ENCODE measurements at places on chromosomes 3 and 15.
A peak's percentile ranks its signal among the peaks of the same experiment; 100 is the strongest.

DNA sequence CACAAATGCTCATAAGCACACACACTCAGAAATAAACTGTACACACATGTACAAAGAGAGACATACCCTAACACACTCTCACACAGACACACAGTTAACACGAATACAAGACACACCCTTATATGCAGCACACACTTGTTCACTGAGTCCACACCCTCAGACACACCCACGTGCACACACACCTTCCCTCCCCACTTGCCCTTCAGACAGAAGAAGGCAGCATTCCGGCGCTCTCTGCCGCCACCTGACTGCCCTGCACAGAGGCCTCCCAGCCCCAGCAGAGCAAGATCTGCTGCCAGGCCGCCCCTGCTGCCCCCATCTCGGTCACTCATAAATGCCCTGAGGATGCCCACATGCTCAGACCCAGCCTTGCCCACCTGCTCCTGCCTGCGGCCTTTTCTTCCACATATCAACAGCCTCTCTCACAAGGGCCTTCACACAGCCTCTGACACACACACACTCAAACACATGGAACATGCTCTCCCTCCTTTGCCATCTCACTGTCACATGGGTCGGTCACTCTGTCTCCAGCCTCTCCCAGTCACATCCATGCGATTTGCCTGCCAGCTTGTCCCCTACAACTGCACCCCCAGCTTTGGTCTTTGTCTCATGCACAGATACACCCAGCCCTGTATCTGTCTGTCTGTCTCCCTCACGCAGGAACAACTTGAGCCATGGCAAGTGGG lies 71.1 kb downstream of the EPHB3 start:
- DNase-seq: no peak

- DNase-seq: peak; percentile 18
Measured at GRCh38 chr15:74302821-74303359, 64.6 kb downstream of the CYP11A1 start.

GRCh38 chr15:81002331-81003096 lies 1.8 kb downstream of the TLNRD1 start:
- peak; percentile 39 for DNase-seq

GRCh38 chr3:153970047-153970446 lies 151.1 kb upstream of the ARHGEF26 start:
- no peak for DNase-seq

GRCh38 chr15:99440551-99441443 lies 125.0 kb upstream of the MEF2A start:
- no peak for DNase-seq

DNA sequence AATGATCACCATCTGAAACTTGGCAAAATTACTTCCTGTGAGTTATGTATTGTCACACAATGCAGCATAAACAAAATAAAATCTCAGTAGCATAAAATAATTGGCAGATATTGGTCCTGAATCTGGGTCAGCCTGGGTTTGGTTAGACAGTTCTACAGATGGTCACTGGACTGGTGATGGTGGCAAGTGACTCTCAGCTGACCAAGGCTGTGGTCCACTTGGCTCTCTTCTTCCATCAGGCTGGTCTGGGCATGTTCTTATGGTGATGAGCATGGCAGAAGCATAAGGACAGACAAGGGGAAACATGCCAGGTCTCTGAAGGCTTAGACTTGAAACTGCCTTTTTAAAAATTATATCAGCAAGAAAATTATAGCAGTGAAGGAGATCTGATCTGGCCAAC lies 1205.0 kb upstream of the EPHA6 start:
- DNase-seq: no peak

DNA sequence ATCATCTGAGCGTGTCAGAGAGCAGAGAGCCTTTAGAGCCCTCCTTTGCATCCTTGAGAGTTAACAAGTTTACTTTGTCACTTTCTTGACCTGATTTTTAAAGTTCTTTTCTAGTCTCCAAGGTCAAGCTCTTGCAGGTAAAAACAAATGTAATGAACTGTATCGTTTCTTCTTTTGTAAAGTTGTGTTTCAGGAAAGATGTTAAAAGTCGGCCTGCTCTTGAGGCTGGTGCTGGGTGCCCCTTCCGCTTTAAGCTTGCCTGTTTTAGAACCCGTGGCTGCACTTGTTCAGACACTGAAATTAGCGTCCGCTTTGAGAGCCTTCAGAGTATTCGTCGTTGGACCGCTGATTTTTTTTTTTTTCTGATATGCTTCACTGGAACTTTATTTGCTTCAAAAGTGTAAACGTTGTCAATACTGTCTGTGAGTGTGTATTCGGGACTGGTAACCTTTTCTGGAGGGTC lies 52.6 kb upstream of the ULK4 start:
- DNase-seq: no peak

GRCh38 chr3:110384601-110385000 lies 687.0 kb upstream of the NECTIN3 start:
- peak; percentile 77 for DNase-seq

DNA sequence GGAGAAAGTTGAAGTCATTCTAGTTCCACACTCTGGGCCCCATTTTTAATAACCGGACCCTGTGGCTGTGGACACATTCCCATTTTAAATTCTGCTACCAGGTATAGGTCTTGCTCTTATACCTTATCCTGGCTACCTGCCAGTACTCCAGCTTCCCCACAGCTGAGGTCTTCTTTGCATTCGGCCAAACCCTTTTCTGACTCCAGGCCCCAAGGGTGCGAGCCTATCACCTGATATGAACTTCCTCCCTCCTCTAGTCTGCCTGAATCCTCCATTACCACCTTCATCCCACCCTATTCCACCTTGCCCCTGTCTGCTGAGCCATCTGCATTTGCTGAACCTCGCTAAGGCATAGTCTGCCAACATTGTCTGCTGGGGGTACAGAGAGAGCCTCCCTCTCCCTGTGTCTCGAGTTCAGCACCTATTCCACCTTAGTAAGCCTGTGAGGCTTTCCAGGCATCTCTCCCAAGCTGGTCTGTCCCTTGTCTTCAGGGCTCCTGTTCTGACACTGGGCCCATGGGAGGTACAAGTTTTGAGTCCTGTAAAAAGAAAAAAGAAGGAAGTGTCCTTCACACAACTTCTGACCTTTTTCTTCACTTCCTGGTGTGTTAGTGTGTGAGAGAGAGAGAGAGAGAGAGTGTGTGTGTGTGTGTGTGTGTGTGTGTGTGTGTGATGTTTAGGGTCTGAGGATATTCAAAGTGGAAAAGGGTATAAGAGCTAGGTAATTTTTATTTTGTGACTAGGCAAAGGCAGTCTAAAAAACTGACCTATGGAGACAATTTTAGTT lies 27.0 kb downstream of the PDE8A start:
- no peak for DNase-seq

- no peak for DNase-seq
Measured at GRCh38 chr3:143808030-143808429, 40.2 kb downstream of the SLC9A9 start.

DNA sequence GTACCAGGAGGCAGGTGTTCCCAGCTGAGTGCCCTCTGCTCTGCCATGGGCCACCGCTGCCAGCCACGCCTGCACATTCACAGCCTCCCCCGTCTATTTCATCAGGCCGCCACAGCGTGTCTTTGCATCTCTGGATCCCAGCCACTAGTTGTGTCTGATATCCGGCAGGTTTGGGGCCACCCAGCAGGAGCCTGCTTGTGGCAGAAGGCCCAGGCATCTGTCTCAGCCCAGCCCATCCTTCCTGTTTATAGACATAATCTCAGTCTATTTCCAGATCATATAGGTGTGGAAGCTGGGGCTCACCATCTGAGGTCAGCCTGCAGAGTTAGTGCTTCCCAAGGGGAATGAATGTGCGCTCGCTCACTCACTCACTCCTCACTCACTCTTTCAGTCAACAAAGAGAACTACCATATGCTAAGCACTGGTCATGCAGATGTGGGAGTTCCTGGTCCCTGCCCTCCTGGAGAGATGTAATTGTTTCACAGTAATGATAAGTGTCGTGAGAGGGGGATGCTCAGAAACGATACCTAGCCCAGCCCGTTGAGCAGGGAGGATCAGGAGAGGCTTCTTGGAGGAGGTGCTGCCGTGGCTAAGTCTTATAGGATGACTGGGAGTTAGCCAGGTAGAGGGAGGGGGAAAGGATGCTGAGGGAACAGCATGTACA lies 60.6 kb downstream of the FGD5 start:
- DNase-seq: no peak

- DNase-seq: no peak
Measured at GRCh38 chr3:123054109-123054778, 12.6 kb upstream of the PDIA5 start.

GRCh38 chr3:189839576-189839975 lies 208.4 kb downstream of the TP63 start:
- peak; percentile 73 for DNase-seq

- no peak for DNase-seq
Measured at GRCh38 chr3:193843474-193844301, 250.7 kb downstream of the OPA1 start.

DNA sequence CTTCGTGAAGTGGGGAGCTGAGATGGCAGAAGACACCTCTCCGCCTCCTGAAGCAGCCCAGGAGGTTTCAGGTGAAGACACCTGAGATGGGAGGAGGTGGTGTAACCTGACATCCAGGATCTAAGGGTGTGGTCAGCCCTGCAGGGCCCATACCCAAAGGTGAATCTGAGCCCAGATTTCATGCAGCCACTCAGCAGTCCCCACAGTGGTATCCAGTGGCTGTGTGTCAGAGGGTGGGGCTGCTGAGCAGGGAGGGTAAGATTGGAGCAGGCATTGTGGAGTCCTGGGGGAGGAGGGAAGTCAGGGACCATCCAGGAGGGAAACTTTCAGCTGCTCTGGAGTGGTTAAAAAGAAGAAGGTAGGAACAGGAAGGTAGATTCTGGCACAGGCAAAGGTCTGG lies 46.0 kb upstream of the SMAD6 start:
- DNase-seq: no peak

DNA sequence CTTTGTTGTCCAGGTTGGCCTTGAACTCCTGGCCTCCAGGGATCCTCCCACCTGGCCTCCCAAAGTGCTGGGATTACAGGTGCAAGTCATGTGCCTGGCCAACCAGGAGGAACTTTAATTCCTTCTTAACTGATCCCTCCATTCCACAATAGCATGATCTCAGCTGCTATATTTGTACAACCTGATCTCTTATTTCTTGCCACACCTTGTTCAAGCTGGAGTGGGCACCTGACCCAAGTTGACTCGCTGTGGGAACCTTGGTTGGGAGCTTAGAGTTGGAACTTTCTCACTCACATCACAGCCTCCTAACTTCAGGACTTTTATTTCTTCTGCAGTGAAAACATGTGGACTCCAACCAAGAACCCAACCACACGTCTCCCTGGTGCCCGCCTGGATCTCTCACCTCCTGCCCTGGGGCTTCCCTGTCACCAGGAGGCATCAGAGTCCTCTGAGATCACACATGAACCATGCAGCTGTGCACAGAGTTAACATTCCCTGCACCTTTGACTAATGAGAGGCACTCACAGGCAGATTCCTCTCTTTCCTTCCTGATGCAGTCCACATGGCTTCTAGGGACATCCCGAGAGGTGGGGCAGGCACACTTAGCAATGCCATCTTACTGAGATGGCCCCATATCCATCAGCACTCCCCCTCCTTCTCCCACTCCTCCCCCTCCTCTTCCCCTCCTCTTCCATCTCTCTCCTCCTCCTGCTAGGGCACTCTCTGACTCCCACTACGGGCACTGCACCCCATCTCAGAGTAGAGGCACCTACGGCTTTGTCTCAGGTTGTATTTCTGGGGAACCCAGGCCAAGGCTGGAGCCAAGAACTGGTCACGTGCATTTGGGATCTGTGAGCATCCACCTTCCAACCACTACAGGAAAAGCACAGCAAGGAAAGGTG lies 9.7 kb upstream of the CYFIP1 start:
- no peak for DNase-seq

DNA sequence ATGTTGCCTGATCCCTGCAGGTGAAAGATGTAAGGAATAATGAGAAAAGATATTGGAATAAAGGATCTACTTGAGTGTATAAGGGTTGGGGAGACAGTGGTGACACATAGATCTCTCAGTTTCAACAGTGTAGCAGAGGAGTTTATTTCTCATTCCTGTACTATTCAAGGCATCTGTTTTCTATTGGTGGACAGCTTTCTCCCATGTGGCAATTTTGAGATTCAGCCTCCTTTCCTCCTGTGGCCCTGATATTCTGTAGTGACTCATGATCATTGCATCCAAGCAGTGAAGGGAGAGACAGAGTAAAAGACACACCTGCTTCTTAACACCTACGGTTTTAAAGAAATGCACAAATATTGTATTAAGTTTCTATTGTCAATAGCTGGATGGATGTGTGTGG lies 327.6 kb downstream of the GRM7 start:
- no peak for DNase-seq

- peak; percentile 61 for DNase-seq
Measured at GRCh38 chr3:8529181-8529637, 27.6 kb downstream of the LMCD1 start.

DNA sequence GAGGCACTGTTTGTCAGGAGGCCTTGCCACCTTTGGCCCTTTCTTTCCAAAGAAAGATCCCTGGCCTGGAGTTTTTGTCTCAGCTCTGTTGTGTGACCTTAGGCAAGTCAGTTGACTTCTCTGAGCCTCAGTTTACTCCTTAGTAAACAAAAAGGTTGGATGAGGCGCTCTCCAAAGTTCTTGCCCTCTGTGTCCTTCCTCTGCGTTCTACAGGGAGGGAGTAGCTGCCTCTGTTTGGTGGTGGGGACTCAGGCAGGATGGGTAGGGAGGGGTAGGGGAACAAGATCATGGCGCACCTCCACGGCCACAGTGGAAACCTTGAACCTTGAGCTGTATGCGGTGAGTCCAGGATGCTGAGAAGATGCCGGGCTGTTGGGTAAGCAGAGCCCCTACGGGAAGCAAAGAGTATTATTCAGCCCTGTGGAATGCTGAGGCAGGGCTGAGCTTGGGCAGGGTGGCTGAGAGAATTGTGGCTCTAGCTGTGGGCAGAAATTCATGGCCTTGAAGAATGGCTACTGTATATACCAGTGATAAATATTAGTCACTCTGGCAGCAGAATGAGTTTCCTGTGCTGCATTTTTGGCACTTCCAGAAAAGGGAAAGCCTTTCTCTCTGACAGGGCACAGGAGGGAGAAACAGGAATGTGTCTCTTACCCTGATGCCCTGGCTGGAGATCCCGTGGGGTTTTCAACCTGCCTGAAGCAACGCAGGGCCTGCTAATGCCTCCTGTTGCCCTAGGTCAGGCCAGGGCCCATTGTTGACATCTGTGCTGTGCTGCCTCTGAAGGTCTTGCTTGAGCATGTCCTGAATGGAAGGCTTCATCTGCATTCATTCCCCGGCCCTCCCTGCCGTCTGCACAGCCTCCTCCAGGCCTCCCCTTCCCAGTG lies 39.9 kb downstream of the SMAD3 start:
- DNase-seq: peak; percentile 98
